Stimulated activated CD8-positive, alpha-beta memory T cell treated with anti-CD3 and anti-CD28 coated beads, Interleukin-7, amount 100 ng/mL, for 24 hours (primary cell): ENCODE measurements at places on chromosomes 5 and 9.

DNA sequence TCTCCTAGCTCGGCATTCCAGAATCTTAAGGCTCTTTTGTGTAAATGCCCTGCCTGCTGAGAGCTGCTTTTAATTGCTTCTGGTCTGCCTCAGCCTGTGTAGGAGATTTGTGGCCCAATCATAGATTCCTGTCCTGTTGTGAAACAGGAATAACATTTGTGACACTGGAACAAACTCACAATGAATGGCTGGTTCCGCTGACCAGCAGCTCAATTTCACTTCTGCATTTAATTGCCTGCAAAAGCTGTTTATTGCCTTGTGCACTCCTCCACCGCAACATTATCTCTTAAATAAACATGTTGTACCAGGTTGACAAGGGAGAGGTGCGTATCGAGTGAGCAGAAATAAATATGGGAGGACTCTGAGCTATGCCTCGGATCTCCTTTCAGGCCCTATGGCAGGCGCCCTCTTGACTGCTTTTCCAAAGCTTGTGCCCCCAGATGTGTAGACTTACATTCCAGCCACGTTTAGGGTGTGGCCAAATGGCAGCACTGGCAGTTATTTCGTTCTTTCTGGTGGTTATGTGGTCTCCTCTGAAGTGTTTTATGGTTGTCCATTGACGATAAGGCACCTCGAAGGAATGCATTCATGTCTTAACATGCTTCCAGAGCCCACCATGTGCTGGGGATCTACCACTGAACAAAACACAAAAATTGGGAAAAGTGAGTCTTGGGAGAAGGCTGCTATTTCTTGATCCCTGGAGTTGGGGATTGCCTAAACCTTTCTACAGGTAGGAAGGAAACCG, 58.1 kb downstream of the DMRT1 start:
- DNase-seq = no peak

- DNase-seq = no peak
These were observed 1.7 kb upstream of the PLPPR1 start for GRCh38 chr9:101026824-101027223.

GRCh38 chr9:132268725-132269352, 85.9 kb downstream of the SETX start:
- DNase-seq = peak; percentile 37

DNA sequence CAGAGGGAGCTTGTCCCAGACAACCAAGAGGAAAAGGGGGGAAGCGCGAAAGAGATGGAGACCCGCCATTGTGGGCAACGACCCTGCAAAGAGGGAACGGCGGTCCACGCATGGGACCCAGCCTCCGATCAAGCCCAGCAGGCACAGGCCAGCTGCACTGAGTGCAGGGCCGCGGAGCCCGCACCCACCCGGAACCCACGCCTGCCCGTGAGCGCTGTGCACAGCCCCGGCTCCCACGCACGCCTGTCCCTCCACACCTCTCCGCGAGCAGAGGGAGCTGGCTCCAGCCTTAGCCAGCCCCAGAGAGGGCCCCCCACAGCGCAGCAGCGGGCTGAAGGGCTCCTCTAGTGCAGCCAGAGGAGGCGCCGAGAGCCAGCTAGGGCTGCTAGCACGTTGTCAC, 416.5 kb downstream of the DMRTA1 start:
- DNase-seq = no peak
